CD4-positive, alpha-beta T cell (primary cell): ENCODE measurements at places on chromosomes 6 and 20. TPM values are rescaled to one million over a fixed set of nuclear protein-coding genes. Genes with fewer than 3 reads are reported as not detected.

GRCh38 chr6:33595001-33595846 is 15.1 kb upstream of the BAK1 start:
- no peaks in the 10 kb centered on the region for H3K27me3 ChIP-seq
- no peak overlapping the region for H3K4me3 ChIP-seq
- no peaks in the 10 kb centered on the region for H3K36me3 ChIP-seq
- H3K27ac ChIP-seq = no peak overlapping the region
- no peak for DNase-seq
- peaks cover 43% of the 10 kb centered on the region for H3K4me1 ChIP-seq

- no peak for DNase-seq
- no peaks in the 10 kb centered on the region for H3K27me3 ChIP-seq
- H3K4me3 ChIP-seq = peak overlapping the region; percentile 73
Observed at GRCh38 chr20:48821261-48821920, 6.4 kb downstream of the PREX1 start.

GRCh38 chr6:26629359-26629758 is 30.2 kb downstream of the ZNF322 start:
- H3K27me3 ChIP-seq = no peaks in the 10 kb centered on the region
- no peaks in the 10 kb centered on the region for H3K4me1 ChIP-seq
- H3K27ac ChIP-seq = no peak overlapping the region
- DNase-seq = no peak
- H3K36me3 ChIP-seq = no peaks in the 10 kb centered on the region

WFDC10B gene
- not detected for total RNA-seq

RPS6KA2 gene
- total RNA-seq = 5.6 TPM
